ENCODE measurements at places on chromosomes 1 and 21.
A peak's percentile ranks its signal among the peaks of the same experiment; 100 is the strongest.

- no peak for DNase-seq
These were observed 23.9 kb downstream of the PKP1 start for GRCh38 chr1:201307231-201307630.

DNA sequence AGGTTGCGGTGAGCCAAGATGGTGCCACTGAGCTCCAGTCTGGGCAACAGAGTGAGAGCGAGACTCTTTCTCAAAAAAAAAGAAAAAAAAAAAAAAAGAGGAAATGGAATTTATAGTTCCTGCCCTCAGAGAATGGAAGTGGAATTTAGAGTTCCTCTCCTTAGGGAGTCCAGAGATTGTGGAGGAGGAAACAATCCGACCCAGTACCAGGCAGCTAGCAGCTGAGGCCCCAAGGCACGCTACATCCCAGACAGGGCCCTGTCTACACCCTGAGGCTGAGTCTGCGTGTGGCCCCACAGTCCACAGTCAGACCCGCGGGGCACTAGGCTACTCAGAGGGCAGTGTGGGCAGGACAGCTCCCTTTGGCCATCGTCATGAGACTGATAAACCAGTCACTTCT, 1.9 kb upstream of the MFN2 start:
- DNase-seq = no peak

- DNase-seq = no peak
These were observed 336.2 kb upstream of the SGIP1 start for GRCh38 chr1:66197785-66198184.

DNA sequence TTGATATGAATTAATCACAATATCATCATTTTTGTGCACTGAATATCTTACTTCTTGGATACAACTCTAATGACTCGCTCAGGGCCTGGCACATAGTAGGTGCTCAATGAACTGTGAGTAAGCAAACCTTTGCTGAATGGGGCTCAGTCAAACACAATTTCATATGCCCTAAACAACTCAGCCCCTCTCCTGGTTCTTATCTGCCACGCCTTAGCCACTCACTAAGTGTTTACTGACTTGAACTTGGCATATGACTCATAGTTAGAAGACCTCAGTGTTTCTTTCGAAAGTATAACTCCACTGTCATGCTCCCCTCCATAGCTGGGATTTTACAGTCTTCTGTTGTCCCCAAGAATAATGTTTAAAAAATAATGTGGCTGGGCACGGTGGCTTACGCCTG, 4.8 kb upstream of the IFNLR1 start:
- DNase-seq = peak; percentile 14

GRCh38 chr1:226433341-226433720, 25.4 kb upstream of the PARP1 start:
- no peak for DNase-seq

- DNase-seq = no peak
These were observed 63.7 kb downstream of the ZC3H11B start for GRCh38 chr1:219549215-219549614.

Measured in CD4-positive, alpha-beta T cell treated with Interferon alpha-2 for 1 hour (primary cell).